ENCODE measurements at places on chromosomes 3 and 15. TPM values are rescaled to one million over a fixed set of nuclear protein-coding genes. Genes with fewer than 3 reads are reported as not detected.

Gene GPR62
- polyA plus RNA-seq: 0.38 TPM

GRCh38 chr3:14609506-14609905, 42.1 kb upstream of the CCDC174 start:
- DNase-seq: no peak

GRCh38 chr15:72203507-72203837, 5.9 kb upstream of the GRAMD2A start:
- peak; percentile 56 for DNase-seq

DNA sequence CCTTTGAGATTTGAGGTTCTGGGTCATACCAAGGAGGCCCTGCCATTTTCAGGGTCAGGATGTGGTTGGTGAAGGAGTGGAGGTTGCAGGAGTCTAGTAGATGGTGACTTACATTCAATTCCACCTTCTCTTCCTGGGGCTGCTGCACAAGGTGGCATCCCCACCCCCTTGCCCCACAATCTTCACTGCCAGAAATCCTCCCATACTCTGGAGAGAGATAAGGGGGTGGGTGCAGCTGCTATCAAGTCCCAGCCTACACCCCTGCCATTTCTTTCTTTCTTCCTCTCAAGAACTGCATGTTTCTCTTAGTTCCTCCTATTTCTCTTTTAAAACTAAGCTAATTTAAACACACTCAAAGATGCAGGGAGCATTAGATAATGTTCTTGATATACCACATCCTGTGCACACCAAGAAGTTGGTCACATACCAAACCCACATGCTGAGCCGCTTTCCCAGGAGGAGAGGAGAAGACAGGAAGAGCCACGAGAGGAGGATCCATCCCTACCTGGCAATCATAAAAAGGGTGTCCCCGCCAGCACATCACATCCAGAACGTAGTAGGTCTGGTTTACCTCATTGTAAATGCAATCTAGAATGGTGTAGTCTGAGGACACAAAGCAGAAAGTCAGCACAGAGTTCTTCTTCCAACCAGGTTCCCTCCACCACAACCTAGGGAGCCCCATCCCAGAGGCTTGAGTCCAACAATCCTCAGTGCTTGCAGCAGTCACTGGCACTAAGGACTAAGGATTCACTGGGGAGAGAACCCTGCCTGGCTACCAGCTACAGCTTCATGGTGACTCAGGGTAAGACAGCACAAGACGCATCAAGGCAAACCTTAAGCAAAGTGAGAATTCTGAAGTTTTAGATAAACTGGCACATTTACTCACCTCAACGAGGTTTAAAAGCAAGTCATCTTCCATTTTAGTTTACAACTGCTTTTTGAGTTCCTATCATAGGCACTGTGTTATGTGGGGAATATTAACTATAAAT, 18.5 kb downstream of the SNUPN start:
- DNase-seq: no peak

DNA sequence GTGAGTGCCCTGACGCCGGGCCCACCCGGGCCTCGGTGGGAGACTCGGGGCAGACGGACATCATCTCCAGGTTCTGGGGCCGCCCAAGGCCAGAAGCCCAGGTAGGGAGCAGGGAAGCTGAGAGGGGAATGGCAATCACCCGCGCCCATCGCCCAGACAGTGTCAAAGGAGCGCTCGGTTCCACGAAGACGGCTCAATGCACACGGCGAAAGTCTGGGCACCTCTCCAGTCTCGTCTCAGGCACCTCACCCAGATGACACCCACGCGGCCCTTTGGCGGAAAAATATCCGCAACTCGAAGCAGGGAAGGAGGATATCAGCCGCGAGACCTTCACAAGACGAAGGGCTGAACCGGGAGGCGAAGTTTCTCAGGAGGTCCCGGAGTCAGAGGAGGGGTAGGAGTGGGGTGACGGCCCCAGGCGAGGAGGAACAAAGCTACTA, 916 bp downstream of the IL17RD start:
- no peak for DNase-seq

- no peak for DNase-seq
These were observed 95.7 kb downstream of the DLG1 start for GRCh38 chr3:197202694-197203093.

DNA sequence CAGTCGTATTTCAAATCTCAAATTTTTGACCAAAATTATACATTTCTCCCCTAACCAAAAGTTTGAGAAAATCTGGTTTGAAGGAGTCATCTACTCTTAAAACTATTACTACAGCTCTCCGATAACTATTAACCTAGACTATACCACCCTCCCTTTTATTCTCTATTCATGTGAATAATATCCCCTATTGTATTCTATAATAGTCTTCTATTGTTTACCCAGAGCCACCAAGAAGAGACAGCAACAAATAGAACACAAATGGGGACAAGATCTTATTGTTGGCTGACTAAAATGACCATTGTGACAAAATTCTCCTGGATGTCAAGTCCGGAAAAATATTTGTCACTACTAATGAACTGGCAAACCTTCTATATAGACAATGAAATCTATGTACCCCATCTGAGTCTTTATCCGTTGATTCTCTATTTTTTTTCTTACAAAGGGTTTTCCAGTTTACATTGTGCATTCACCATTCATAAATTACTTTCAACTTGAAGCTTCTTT, 618.0 kb downstream of the CADM2 start:
- no peak for DNase-seq

Gene MCTP2
- 0.60 TPM for polyA plus RNA-seq
